ENCODE measurements at places on chromosomes 4 and X. TPM values are rescaled to one million over a fixed set of nuclear protein-coding genes. Genes with fewer than 3 reads are reported as not detected.

- no peak for DNase-seq
These were observed 60.7 kb upstream of the PAK3 start for GRCh38 chrX:111035256-111035655.

GRCh38 chr4:8328866-8329559, 59.5 kb downstream of the HTRA3 start:
- no peak for DNase-seq

APBB2 gene
- total RNA-seq: 2.1 TPM

WDFY3 gene
- total RNA-seq: 0.05 TPM

All from activated B cell treated with CpG ODN at 0.5 μM for 24 hours (primary cell).